ENCODE measurements at places on chromosomes 3 and 15.

- DNase-seq, result no peak
Observed at GRCh38 chr3:156304406-156304805, 184.0 kb downstream of the KCNAB1 start.

- no peak for DNase-seq
Observed at GRCh38 chr3:153003441-153003840, 158.6 kb upstream of the RAP2B start.

GRCh38 chr3:13037458-13038117 lies 35.6 kb downstream of the IQSEC1 start:
- no peak for DNase-seq

DNA sequence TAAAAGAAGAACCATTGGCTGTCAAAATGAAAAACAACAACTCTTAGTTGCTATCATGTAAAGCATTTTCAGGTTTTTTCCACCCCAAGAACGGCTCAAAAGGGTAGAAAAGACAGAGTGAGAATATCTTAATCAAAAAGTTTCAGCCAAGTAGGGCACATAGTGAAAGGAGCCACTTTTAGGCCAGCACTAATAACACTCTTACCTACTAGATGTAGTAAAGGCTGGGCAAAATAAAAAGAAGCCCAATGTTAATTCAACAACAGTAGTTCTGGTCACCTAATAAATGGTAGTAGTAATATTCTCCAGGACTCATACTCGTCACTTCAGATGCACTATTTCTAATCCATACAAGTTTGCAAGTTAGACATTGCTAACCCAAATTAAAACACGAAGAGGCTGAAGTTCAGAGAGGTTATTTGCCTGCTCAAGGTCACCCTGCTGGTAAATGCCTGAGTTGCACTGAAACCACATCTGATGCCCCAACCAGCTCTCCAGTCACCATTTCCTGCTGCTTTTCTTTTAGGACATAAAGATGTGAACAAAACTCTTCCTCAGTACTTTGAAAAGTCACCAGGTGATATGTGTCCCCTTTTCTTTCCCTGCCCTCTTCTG lies 7.5 kb downstream of the GOLIM4 start:
- no peak for DNase-seq

GRCh38 chr3:57943525-57944495 lies 64.4 kb upstream of the FLNB start:
- no peak for DNase-seq

Data from SHP77 (cell line).